ENCODE measurements at places on chromosomes 2 and 18.

DNA sequence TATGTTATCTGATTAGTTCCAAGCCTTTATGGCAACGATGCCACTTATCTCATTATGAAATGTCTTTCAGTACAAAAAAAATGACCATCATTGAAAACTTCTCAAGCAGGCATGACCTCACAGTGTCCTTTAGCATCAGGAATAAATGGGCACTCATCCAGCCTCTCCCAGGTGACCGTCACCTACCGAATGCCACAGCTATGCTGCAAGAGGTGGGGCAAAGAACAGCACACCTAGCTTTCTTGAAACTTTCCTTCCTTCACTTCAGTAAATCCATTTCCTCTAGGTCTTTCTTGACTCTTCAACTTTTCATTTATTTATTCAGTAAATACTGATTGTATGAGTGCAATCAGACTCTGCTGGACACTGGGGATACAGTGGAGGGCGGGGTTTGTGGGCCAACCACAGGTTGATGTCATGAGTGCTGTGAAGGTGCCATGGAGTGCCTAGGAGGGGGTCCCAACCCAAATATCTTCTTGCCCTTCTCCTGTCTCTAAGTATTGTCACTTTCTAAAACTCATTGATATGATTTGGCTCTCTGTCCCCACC, 54.3 kb upstream of the HK2 start:
- DNase-seq, result no peak

DNA sequence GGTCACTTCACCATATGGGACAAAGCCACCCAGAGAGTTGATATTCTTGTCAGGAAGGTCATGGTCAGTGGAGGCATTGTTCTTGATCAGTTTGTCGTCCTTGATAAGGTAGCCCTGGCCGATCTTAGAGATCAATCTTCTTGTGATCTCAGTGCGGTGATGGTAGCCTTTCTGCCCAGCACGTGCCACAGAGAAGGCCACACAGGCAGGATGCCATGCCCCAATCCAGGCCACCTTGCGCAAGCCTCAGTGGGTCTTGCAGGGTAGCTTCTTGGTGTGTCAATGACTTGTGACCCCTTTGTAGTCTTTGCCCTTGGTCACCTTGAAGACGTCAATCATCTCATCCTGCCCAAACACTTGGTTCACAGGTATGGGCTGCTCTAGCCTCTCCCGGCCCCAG, 143.9 kb upstream of the ASB18 start:
- DNase-seq, result no peak

- DNase-seq, result no peak
Measured at GRCh38 chr2:184297085-184297484, 301.2 kb upstream of the ZNF804A start.

DNA sequence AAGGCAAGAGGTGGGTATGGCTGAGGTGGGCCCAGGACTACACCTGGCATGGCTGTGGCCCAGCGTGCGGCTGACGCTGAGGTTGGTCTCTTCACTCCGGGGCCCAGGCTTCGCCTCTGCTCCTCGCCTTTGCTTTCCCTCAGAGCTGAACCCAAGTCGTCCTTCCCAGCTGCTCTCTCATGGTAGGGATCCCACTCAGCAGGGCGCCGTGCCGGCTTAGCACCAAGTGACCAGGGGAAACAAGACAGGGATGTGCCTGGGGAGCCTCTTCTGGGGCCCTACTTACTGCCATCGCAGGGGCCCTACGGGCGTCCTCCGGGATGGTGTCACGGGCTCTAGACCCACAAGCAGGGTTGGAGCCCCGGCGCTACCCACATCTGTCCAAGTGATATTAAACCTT, 138.1 kb upstream of the ALKAL2 start:
- no peak for DNase-seq

GRCh38 chr2:214542866-214543265, 132.0 kb downstream of the VWC2L start:
- DNase-seq, result no peak

DNA sequence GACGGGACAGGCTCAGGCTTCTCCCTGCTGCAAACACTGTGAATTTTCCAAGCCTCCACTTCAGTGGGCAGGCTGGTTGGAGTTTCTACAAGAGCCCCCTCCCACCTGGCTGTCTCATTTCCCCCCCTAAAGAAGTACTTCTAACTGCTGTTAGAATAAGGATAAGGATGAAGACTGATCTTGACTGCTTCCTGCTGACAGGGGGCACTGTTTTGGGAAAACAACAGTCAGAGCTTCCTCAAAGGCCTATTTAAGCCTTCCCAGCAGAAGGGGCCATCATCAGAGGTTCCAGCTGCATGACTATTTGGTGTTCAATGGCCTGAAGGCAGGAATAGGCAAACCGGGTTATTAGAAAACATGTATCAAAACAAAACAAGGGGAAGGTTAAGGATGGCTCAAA, 1162.8 kb downstream of the DSC3 start:
- no peak for DNase-seq

GRCh38 chr2:73359915-73360697, 25.5 kb upstream of the ALMS1 start:
- DNase-seq, result no peak

DNA sequence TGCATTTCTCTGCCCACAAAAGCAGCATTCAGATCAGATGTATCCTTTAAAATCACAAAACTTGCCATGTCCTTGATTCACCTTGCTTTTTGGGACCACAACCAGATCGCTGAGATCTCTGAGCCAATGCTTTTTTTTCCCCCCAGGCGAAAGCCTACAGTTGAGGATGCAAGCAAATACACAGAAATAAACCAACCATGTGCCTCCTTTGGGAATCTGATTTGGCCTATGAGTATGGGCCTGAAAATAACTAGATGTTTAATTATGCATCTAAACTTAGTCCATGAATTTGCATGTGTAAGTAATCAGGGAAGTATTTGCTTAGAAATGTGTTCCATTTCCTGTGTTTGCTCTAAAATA, 49.7 kb upstream of the CDC42EP3 start:
- DNase-seq, result no peak

GRCh38 chr2:241851325-241852115, 7.2 kb downstream of the PDCD1 start:
- no peak for DNase-seq

- no peak for DNase-seq
Measured at GRCh38 chr2:61898810-61899209, 6.7 kb upstream of the COMMD1 start.

DNA sequence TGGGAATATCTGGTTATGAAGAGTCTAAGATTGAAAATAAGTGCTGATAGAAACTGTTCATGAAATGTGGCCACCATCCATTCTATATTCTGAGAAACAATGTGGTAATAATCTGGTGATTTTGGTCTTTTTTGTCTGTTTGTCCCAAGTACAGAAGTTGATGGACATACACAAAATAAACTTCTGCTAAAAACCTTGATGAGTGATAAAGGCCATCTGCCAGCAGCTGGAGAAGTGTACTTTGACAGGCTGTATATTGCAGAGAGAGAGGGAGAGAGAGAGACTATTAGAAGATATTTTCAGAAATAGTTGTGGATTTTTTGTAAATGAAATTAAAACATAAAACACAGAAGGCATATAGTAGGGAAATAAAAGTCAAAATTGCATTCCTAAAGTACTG, 96.9 kb upstream of the NABP1 start:
- no peak for DNase-seq

DNA sequence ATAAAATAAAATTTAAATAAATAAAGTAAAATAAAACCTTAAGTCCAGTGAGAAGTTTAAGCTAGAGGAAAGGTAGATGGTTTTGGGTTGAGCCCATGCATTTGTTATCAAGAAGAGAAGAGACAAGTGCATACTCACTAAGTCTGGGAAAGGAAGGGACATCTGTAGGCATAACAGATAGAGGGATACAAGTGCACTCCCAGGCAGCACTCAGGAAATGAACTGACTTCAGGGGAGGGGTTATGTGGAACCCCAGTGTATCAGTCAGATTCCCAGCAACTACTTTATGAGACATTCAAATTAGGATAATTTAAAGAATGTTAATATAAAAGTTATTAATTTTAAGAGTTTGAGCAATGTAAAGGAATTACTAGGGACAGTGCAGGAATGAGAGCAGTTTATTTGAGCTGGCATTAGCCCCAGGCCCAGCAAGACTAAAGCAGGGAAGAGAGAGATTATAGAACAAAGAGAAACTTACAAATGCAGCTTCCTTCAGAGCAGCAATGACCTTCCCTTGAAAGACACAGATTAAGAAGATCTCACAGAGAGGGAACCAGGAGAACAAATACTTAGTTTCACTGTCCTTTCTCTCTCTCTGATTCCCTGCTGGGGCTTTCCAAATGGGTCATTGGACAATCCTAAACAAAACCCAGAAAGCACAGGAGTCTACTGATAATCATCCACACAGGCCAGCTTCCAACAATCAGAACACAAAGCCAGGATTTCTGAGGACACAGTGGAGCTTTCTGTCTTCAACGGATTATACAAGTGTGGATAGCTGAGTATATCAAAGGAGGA, 109.7 kb downstream of the ERBB4 start:
- no peak for DNase-seq

DNA sequence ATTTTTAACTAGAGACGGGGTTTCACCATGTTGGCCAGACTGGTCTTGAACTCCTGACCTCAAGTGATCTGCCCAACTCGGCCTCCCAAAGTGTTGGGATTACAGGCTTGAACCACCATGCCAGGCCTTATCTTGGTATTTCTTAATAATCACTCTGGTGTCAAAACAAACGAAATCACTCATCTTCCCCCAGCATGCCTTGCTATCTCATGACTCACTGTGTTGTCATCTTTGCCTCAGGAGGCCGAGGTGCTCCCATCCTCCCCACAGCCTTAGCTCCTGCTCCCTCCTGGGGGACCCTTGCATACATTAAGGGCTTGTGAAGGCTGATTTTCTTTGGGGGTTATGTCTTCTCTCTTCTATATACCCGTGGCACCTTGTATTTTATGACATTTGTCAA, 250.1 kb upstream of the DPP10 start:
- DNase-seq, result no peak

GRCh38 chr18:41938445-41938844, 16.6 kb upstream of the PIK3C3 start:
- no peak for DNase-seq

DNA sequence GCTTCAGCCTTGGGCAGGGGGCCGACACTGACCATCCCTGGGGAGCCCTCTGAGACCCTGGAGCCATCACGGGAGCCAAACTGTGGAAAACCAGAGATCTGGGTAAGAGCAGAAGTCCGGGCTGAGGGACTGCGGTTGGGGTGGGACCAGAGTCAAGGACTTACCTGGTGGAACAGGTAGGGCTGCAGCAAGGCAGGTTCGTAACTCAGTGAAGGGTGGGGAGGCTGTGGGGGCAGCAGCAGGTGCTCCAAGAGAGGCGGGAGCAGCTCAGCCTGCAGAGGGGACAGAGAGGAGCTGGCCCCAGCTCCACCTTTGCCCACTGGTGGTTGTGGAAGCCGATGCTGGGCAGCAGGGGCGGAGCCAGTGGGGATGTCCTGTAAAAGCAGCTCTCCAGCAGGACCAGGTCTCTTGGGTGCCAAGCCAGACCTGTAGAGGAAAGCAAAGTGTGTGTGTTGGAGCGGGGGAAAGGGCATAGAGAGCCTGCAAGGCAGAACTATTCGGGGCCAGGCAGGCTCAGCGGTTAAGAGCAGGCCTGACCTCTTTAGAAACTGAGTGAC, 6.7 kb downstream of the PTPRN start:
- DNase-seq, result no peak

DNA sequence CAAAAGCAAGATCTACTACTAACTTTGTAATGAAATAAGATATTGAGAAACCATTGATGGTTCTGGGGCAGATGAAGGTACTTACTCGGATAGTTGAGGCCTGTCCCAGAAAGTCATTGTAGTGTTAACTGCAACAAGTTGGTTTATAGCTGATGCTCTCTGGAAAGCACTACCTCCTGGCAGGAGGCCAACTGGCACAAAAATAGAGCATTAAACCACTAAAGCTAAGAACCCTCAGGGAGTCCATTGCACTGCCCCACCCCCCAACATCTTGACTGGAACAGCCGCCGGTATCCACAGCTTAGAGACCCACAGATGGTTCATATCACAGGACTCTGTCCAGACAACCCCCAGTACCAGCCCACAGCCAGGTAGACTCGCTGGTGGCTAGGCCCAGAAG, 552.5 kb upstream of the CRIM1 start:
- no peak for DNase-seq

- DNase-seq, result no peak
Measured at GRCh38 chr2:65438137-65438899, 5.9 kb upstream of the SPRED2 start.

DNA sequence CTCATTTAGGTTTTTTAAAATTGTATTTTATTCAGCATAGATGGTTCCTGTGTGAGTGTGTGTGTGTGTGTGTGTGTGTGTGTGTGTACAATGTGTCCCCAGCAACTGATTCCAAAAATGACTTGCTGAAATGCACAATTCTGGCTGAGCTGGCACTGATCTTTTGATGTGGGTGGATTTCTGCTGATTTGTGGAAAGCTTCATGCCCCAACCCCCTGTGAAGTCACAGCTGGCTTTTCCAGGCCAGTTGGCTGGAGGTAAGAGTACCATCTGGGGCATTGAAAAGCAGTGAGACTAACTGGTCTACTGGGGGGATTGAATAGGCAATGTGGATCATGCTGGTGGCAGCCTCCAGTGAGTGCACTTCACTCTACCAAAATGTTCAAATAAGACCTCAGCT, 187.2 kb downstream of the LRRTM1 start:
- DNase-seq, result no peak

DNA sequence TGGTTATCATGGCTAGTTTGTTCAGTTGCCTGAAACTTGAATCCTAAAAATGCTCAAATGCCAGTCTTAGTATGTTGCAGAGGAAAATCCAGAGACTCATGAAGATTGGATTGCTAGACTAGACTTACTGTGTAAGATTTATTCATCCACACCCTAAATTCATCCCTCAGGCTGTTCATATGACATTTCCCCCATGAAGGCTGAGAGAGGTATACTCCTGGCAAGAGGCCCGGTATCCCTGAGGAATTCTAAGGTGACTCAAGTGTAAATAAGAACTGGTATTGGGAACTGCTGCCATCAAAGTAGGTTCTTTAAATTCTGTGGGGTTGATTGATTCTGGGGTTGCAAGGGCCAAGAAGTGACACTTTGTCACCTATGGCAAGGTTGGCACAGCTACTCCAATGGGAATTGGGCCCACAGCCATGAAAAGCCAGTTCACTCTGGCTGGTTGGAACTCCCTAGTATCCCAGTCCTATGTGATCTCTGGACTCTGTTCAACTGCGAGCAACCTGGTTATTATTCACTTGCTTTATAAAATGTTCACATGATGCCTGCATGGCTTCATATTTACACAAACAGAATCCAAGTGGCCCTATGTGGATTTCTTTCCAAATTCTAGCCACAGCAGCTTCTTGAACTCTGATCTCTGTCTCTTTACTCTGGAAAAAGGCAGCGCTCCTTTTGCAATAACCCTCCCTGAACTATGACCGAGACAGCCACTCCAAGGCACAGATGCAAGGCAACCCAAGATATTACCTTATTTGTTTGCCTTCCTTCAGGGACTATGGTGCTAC, 429.1 kb downstream of the CBLN2 start:
- no peak for DNase-seq
